Right ventricle myocardium superior (tissue), 1 donor: ENCODE measurements at places on chromosomes 1 and 21.

GRCh38 chr1:199353906-199354305 lies 673.6 kb upstream of the NR5A2 start:
- no peak for DNase-seq

- no peak for DNase-seq
Measured at GRCh38 chr21:35995522-35996088, 64.7 kb downstream of the SETD4 start.

DNA sequence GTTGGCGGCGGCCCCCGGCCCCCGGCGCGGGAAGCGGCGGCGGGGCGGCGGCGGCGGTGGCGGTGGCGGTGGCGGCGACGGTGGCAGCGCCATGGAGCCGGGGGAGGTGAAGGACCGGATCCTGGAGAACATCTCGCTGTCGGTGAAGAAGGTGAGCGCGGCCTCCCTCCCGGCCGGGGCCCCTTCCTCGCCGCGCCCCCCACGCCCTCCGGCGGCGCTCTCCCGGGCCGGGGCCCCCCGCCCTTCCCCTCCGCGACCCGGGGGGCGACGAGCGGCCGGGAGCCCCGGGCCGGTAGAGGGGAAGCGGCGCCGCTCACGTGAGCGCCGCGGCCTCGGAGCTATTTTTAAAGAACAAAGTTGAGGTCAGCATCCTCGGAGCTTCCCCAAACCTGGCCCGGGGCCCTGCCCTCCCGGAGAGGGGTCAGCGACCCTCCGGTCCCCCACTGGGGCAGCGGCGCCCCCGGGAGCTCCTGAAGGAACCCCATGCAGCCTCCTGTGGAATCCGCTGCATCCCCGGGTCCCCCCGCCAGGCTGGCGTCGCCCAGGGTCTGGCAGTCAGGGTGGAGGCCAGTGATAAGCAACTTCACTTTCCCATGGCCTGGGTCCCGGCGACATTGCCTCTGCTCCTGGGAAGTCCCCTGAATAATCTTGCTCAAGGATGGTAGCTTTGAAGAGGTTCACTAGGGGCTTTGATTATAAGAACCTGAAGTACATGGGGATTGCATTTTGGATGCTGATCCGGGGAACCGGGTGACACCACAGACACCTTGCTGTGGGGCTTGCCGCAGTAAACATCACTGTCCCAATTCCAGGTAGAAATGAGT lies 560 bp downstream of the PLEKHM2 start:
- DNase-seq: peak; percentile 67

DNA sequence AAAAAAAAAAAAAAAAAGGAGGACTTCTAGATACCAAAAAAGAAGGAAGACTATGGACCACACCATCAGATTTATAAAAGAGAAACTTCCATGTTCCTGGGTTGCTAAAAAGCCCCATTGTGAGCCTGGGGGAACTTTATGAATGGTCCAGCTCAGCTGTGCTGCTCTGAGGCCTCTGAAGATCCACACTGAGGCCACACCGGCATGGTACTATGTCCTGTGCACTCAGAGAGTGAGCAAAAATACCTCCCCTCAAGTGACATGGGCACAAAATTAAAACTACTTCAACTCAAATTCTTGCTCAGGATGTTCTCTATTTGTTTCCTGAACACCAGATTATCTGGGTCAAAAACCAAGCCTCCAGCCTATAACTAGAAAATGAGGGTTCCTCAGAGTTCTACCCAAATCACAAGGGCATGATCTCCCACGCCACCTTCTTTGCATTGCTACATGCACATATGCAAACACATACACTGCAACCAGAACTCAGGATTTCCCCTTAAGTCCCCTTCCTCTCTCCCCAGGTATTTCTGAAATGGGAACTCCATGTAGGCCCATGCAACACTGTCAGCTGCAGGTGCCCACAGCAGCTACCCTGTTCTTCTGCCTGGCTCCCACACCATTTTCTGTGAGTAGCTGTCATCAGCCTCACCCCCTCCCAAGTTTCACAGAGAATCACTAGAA lies 94.4 kb downstream of the SH3GLB1 start:
- DNase-seq: no peak

DNA sequence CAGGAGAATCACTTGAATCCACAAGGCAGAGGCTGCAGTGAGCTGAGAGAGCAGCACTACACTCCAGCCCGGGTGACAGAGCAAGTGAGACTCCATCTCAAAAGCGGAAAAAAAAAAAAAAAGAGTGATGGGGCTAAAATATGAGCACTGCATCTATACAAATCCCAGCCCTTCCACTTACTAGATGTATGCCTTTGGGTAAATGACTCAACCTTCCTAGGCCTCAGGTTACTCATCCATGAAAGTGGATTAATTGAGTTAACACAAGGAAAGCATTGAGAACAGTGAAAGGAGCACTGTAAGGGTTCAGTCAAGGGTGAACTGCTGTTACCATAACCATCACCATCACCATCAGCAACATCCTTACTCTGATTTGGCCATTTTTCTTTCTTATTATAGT lies 226.4 kb upstream of the C8B start:
- DNase-seq: no peak

DNA sequence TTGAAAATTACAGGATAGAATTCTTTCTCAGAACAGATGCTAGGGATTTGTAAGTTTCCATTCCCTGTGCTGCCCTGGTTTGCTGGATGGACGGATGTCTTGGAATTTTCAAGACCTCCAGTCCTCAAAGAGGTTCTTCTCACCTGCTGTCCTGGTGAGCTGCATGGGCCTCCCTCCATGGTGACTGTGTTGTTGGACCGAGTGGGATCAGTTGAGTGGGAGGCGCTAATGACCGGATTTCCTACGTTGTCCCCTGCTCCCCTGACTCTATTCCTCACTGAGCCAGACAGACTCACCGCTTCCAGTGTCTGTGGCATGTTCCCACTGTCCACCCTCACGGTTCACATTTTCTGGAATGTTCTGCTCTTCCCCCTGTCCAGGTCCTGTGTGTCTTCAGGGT lies 229.8 kb downstream of the CAMTA1 start:
- no peak for DNase-seq

DNA sequence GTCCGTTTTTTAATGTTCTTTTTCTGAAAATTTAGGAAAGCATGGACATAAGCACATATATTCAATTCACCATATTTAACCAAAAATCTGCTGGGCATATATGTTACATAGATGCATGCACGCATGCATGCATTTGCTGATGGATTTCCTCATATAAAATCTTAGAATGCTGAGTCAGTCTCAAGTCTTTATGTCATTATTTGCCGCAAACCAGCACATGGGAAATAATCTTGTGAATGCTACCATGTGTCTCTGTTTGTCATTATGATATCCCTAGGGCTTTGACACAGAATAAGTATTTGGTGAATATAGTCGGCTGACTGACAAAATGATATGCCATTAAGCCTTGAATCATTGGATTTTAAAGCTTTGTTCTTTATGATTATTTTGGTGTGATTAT lies 776.5 kb downstream of the KCNT2 start:
- no peak for DNase-seq

DNA sequence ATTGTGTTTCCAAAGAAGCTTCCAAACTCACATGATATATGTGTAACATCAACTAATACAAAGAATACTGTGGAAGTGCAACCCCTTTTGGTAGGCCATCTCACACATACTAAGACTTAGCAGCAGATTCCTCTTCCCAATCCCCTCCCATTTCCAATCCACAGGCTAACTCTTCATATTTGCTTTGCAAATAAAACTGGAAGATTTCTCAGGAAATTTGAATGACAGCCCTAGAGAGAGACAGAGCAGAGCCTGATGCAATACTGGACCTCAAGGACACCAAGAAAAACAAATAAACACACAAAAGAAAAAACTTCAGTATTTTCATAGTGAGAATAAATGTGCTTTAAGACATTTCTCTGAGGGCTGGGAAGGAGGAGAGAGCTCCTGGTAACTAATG lies 190.2 kb upstream of the BRINP3 start:
- no peak for DNase-seq

DNA sequence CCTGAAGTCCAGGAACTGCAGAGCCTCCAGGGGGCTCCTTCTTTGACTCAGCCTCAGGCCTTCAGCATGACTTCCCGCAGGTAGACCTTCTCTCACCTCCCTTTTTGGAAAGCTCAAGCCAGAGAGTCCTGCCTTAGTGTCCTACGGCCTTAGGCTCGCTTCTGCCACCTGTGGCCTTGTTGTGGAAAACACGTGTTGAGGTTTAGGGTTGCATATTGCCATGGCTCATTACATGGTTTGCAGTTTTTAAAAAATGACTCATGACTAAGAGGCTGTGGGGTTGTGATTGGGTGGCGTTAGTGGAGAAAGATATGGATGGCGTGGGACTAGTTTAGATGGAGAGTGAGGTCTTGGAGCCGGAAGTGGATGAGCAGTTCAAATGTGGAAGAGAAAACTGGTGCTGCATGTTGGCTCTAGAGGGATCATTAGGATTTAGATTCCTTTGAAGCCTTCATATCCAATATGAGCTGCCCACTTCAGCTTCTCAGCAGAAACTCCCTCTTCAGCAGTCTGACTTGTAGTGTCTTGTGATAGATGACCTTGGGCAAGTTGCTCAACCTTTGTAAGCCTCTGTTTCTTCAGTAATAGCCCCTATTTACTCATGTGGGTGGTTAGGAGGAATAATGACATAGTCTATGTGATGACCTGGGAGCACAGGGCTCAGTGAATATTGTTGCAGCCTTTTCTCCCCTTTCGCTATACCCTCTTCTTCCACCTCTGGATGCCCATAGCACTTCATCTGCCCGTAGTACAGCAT lies 6.5 kb upstream of the FGGY start:
- peak; percentile 37 for DNase-seq

GRCh38 chr1:160702100-160702499 lies 9.5 kb downstream of the CD48 start:
- no peak for DNase-seq

GRCh38 chr1:198845851-198846250 lies 207.0 kb downstream of the PTPRC start:
- DNase-seq: no peak

DNA sequence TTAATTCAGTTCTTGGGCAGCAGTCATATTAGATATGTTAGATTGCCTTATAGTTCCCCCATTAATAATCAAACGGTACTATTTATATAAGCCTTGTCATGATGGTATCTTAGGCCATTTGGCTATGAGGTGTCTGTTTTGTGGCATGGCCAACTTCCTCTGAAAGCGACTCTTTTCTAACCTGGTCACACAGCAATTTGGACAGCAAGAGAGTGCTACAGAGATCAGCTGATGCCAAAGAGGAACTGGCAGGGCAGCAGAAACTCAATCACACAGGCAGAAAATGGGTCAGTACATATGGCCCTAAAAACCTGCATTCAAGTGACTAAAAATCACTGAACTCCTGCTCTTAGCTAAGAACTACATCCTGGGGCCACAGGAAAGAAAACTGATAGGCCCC lies 13.4 kb upstream of the MUTYH start:
- no peak for DNase-seq

- DNase-seq: peak; percentile 51
Measured at GRCh38 chr1:175870217-175870616, 126.8 kb upstream of the TNR start.

DNA sequence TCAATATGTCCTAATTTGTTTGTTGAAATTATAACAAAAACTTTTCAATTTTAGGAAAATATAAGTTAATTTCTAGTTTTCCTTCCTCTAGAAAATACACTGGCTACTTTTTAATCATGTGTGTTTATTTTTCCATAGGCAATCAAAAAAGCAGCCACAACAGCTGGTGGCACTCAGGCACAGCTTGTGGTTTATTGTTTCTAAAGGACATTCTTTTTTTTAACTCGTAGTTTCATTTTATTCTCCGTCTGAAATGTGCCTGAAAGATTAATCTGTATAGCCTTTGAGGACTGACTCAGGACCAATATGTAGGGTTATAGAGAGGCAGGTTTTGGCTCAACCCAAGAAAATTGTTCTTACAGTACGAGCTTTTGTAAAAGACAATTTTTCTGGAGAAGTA lies 20.7 kb upstream of the STX12 start:
- no peak for DNase-seq

DNA sequence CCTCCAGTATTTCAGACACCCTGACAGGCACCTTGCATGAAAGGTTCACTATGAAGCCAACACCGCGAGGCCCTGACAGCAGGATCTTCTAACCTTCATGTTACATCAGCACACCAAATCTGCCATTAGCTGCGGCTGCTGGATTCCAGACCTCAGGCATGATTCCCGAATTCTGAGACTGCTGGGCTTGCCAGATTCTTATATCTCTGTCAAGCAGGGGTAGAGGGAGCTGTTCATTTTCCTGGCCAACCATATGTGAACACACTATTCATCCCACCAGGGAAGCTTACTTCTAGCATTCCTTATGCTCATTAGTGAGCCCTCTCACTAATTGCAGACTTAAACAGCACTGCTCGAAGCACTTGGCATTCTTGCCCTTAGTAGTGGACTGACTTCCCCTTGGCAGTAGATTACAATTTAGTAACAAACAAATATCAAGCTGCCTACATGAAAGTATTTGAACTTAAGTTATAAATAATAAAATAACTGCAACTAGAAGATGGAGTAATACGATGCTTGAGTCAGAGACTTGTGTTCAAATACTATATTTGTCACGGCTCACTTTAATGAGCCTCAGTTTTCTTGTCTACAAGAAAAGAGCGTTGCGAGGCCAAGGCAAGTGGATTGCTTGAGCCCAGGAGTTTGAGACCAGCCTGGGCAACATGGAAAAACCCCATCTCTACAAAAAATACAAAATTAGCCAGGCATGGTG lies 43.3 kb downstream of the NID1 start:
- DNase-seq: no peak

DNA sequence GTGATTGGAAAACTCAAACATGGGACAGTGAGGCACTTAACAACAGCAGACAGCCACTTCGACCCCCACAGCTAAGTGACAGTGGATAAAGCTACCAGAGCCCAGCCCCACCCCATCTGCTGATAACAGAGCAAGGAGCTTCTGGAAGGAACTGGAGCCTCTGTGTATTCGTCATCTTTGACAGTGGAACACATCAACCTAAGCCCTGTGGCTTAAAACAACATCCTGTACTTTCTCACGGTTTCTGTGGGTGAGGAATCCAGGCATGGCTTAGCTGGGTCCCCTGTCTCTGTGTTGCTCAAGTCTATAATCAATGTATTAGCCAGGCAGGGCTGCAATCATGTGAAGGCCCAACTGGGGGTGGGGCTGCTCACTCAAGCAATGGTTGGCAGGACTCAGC lies 18.4 kb upstream of the SIPA1L2 start:
- no peak for DNase-seq

GRCh38 chr21:18411565-18411964 lies 8.0 kb upstream of the TMPRSS15 start:
- DNase-seq: no peak

DNA sequence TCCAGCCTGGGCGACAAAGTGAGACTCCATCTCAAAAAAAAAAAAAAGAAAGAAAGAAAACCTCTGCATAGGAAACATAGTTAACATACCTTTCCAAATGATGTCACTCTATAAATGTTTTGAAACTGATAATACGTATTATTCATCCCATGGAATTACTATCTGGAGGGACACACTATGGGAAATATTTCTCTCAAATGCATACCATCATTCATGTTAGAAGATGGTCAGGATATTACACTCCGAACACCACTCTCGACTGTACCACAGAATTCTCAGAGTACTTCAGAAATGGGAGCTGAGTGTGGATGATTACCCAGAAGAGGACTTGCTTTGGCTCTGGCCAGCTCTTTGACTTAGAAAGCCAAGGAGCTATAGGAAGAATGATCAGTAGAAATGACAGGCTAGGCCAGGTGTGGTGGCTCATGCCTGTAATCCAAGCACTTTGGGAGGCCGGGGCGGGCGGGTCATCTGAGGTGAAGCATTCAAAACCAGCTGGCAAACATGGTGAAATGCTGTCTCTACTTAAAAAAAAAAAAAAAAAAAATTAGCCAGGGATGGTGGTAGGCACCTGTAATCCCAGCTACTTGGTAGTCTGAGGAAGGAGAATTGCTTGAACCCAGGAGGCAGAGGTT lies 5.2 kb upstream of the LIN28A start:
- DNase-seq: no peak
